Right cardiac atrium (tissue), 5 donors: ENCODE measurements at places on chromosomes 6 and 20. TPM values are rescaled to one million over a fixed set of nuclear protein-coding genes. Genes with fewer than 3 reads are reported as not detected.

PEX3 gene
- total RNA-seq = 18.9 TPM

BPIFA1 gene
- not detected for total RNA-seq

SLC16A10 gene
- total RNA-seq = 5.8 TPM

- DNase-seq = no peak
These were observed 21.2 kb downstream of the TRIM15 start for GRCh38 chr6:30184417-30185031.

- DNase-seq = no peak
These were observed 391.8 kb downstream of the CDC5L start for GRCh38 chr6:44779130-44779826.

DNA sequence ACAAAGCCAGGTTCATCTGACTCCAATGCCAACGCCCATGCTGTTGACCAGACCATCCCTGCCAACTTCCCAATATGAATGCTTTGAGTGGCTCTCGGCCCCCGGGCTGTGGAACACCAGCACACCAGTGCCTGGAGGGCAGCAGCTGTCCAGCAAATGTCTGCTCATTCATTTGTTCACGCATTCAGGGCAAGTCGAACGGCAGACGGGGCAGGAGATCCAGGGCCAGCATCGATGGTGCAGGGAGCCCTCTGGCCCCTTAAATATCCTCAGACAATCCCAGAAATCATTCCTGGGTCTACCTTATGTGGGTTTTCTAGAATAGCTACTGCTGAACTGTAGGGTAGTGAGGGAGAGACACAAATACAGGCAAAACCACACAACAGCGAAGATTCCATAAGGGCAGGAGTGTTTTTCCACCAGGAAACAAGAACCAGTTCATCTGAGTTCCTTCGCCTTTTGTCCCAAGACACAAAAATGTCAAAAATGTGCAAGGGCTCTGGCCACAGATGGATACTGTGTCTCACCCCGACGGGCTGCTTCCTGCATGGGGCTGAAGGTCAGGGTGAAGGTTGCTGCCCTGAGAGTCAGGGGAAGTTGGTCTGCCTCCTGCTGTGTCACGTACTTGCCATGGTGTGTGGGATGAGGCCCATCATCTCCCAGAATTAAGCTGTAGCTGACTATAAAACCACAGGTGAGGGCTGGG, 15.5 kb downstream of the RIPOR3 start:
- DNase-seq = no peak

GRCh38 chr20:19971116-19971515, 46.0 kb upstream of the NAA20 start:
- no peak for DNase-seq
